ENCODE measurements at places on chromosomes 5 and 9.

DNA sequence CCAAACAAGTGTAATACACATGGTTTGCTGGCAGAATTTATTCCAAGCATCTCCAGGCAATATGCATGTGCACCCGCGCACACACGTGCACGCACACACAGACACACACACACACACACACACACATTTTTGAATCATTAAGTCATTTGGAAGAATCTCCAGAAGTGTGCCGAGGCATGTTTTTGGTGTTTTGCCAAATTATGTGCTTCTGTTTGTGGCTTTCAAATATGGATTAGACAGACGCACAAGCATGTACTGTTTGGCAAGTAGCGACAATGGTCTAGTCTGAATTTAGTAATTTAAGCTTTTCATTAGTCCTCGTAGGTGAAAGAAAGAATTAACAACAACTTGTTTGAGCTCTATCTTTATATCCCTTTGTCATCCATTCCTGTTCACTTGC is 36.7 kb downstream of the NFIB start:
- H3K4me1 ChIP-seq: peaks cover 91% of the 10 kb centered on the region
- DNase-seq: no peak
- no peaks in the 10 kb centered on the region for H3K36me3 ChIP-seq
- H3K4me3 ChIP-seq: peak overlapping the region; percentile 30
- no peaks in the 10 kb centered on the region for H3K27me3 ChIP-seq

GRCh38 chr5:32628049-32628844 is 42.9 kb downstream of the SUB1 start:
- DNase-seq: peak; percentile 74
- no peak overlapping the region for H3K27ac ChIP-seq
- no peaks in the 10 kb centered on the region for H3K27me3 ChIP-seq
- no peak overlapping the region for H3K4me3 ChIP-seq
- H3K36me3 ChIP-seq: no peaks in the 10 kb centered on the region

GRCh38 chr9:70256123-70256551 is 2.6 kb upstream of the SMC5 start:
- H3K36me3 ChIP-seq: peaks cover 11% of the 10 kb centered on the region
- H3K27me3 ChIP-seq: no peaks in the 10 kb centered on the region
- H3K4me1 ChIP-seq: peaks cover 43% of the 10 kb centered on the region
- DNase-seq: peak; percentile 80

DNA sequence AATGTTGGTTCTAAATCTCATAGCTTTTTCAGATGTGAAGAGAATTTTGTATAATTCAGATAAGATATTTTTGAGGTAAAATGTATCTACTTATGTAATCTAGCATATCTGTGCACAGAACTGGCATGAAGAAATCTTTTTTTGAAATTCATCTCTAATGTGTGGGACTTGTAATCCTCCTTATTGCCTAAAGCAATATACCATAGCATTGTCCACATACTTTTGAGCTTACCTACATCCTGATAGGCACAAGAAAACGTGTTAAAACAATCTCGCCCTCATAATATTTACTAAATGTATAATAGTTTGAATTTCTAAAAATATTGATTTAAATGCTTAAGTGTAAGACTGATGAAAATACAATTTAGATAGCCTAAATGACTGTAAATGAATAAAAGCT is 1686.5 kb upstream of the ACO1 start:
- H3K4me3 ChIP-seq: no peak overlapping the region
- no peaks in the 10 kb centered on the region for H3K27me3 ChIP-seq
- H3K4me1 ChIP-seq: no peaks in the 10 kb centered on the region

DNA sequence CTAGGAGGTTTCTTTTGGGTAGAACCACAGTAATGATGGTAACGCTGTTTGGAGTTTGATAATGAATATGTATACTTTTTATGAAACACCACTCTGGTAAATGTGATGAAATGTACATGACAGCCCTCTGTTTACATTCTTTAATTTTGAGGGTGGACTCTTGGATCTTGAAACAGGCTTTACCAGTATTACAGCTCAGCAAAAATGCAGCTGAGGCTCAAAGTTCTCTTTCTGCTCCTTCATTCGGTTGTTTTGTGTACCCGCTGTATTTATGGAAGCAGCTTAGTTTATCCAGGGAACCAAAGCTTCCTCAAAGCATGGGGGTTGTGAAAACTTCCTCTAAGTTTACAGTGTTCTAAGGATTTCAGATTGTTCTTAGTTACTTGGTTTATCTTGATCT is 11.1 kb downstream of the GAPVD1 start:
- H3K4me3 ChIP-seq: no peak overlapping the region
- no peaks in the 10 kb centered on the region for H3K27me3 ChIP-seq
- H3K4me1 ChIP-seq: peaks cover 10% of the 10 kb centered on the region
- no peak for DNase-seq

- H3K4me1 ChIP-seq: no peaks in the 10 kb centered on the region
- H3K27ac ChIP-seq: no peak overlapping the region
- peaks cover 7% of the 10 kb centered on the region for H3K27me3 ChIP-seq
- H3K4me3 ChIP-seq: no peak overlapping the region
- peak; percentile 47 for DNase-seq
- no peaks in the 10 kb centered on the region for H3K36me3 ChIP-seq
These were observed 13.5 kb downstream of the CXCL14 start for GRCh38 chr5:135565266-135565665.

DNA sequence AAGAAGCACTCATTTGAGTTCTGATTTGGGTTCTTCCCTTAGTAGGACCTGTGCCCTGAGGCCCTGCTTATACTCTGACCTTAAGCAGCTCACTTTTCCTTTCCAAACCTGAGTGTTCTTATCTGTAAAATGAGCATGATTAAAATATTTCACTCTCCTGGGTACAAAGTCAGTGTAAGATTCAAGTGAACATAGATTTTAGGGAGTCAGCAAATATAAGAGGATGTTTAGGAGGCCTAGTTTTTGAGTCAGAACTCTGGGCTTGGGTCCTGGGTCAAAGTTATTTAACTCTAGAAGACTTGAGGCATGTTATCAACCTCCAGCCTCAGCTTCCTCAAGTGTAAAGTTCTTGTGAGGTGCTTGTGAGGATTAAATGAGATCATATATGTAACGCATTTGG is 8.7 kb upstream of the SPARC start:
- no peak overlapping the region for H3K4me3 ChIP-seq
- no peak for DNase-seq
- H3K36me3 ChIP-seq: no peaks in the 10 kb centered on the region
- H3K27ac ChIP-seq: peak overlapping the region; percentile 99
- peaks cover 57% of the 10 kb centered on the region for H3K4me1 ChIP-seq

DNA sequence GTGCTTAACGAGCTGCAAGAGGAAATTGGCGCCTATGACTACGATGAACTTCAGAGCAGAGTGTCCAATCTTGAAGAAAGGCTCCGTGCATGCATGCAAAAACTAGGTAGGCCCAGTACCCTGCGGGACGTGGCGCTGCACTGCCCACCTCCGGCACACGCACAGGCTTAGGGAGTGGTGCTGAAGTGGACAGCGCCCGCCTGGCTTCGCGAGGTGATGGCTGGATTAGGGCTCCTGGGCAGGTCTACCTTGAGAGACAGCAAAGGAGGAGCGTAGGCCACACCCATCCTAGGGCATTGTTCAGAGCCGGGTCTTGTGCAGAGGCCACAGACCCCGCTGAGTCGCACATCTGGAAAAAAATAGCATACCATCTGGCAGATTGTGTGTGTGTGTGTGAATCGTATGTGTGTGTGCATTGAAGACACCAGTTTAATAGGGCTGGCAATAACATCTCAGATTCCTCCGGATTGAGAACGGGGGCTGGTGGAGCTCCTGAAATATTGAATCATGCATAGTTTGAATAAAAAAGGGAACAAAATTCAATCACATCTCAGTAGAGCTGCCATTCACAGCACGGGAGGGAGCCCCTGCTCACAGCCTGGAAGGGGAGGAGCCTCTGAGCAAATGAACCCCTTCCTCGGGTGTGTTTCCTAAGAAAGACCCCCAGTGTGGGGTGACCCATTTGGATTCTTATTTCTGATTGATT is 11.1 kb downstream of the OLFM1 start:
- no peaks in the 10 kb centered on the region for H3K4me1 ChIP-seq
- no peak overlapping the region for H3K27ac ChIP-seq
- DNase-seq: no peak
- no peak overlapping the region for H3K4me3 ChIP-seq

DNA sequence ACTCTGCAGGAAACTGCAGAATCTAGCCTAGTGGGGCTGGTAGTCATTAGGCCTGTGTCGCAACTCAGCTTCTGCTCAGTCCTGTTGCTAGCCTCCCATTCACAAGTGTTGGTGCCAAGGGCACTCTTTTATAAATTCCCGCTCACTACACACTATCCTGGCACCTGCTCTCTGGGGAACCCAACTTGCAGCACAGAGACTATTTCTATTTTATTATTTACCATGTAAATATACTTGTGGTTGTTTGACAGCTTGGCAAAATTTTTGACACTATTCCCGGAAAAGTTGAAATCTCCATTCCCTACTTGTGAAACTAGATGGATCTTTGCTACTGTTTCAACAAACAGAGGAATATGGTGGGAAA is 20.4 kb upstream of the SMC2 start:
- no peaks in the 10 kb centered on the region for H3K27me3 ChIP-seq
- no peak for DNase-seq
- H3K27ac ChIP-seq: no peak overlapping the region
- H3K36me3 ChIP-seq: no peaks in the 10 kb centered on the region

GRCh38 chr9:11892401-11892800 is 800.8 kb upstream of the TYRP1 start:
- H3K27me3 ChIP-seq: no peaks in the 10 kb centered on the region
- no peak for DNase-seq
- no peaks in the 10 kb centered on the region for H3K4me1 ChIP-seq
- no peak overlapping the region for H3K4me3 ChIP-seq
- H3K36me3 ChIP-seq: no peaks in the 10 kb centered on the region

GRCh38 chr5:175836737-175837136 is 34.6 kb upstream of the CPLX2 start:
- H3K36me3 ChIP-seq: no peaks in the 10 kb centered on the region
- no peaks in the 10 kb centered on the region for H3K4me1 ChIP-seq
- no peaks in the 10 kb centered on the region for H3K27me3 ChIP-seq
- no peak overlapping the region for H3K4me3 ChIP-seq
- no peak for DNase-seq

GRCh38 chr9:96441798-96442445 is 8.0 kb upstream of the HABP4 start:
- H3K27ac ChIP-seq: no peak overlapping the region
- no peaks in the 10 kb centered on the region for H3K4me1 ChIP-seq
- H3K27me3 ChIP-seq: no peaks in the 10 kb centered on the region
- no peak overlapping the region for H3K4me3 ChIP-seq
- H3K36me3 ChIP-seq: no peaks in the 10 kb centered on the region
- peak; percentile 37 for DNase-seq

DNA sequence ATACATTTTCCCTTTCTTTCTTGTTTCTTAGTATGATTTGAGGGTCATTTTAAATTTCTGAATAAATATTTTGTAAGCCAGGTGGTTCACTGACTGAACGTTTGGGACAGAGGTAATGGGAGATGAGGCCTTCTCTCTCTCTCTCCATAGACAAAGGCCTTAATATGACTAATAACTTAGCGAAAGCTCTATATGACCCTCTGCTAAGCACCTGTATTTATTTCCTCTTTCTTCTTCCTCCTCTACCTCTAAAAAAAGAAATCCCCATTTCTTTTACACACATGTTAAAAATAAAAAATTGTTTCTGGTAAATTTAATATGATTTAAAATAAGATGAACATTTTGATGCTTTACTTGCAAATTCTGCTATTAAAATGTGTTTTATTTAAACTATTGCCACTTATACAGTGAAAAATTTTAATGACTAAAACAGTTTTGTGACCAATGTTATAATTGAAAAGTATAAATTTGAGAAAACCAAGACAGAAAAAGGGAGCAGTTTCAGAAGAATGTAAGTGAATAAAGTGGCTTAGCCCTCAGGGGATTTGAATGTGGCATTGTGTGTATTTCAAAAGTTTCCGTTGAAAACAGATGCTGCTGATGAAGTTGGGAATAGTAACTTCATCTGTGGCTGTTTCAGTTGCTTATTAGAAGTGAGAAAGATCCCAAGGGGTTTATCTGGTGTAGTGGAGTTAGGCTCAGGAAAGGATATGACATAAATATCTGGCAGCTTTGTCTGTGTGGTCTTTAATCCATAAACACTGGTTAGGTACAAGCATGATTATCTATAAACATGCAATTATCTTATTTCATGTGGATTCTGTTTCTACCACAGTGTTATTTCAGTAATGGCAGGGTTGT is 128.6 kb upstream of the GRHPR start:
- no peak for DNase-seq
- H3K4me1 ChIP-seq: peaks cover 21% of the 10 kb centered on the region

DNA sequence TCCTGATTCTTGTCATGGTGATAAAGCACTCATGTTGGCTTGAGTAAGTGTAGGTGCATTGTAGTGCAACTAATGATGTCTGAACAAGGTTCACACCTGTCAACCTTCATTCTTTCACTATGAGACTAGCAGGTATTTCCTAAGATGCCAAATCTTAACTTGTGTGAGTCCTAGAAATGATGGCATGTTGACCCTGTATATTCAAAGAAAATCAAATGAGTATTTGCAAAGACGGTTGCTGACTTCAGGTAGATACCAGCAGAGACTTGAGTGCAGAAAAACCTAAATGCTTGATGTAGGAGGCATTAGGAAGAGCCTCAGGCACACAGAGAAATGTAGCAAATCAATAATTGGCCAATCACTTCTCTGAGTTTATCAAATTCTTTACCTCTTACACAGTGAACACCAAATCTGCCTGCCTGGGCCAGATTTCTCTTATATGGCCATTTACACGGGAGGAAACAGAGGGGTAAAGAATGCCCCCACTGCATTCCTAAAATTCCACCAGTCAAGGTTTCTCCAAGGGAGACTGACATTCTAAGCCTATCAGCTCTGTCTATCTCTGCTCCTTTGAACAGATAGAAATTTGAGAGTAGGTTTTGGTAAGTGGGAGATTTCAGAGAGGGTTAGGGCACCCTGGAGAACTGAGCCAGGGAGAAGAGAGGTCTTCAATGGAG is 488.6 kb upstream of the WWC1 start:
- no peaks in the 10 kb centered on the region for H3K36me3 ChIP-seq
- H3K27ac ChIP-seq: no peak overlapping the region
- no peaks in the 10 kb centered on the region for H3K27me3 ChIP-seq
- peaks cover 13% of the 10 kb centered on the region for H3K4me1 ChIP-seq
- no peak for DNase-seq
- no peak overlapping the region for H3K4me3 ChIP-seq

DNA sequence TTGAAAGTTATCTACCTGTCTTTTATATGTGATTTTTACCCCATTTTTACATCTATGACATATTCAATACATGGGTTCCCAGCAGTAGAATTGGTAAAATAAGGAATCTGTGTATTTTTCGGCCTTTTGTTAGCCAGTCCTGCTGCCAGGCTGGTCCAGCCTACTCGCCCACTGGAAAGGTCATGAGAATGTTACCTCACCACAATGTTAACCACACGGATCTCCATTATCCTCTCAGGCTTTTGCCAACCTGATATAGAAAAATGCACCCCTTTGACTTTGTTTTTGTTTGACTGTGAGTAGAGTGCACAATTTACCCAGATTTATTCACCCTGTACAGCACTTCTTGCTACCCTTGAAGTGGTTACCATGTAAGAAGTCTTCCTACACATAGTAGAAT is 167.2 kb downstream of the CTNND2 start:
- no peak for DNase-seq
- no peak overlapping the region for H3K27ac ChIP-seq
- no peak overlapping the region for H3K4me3 ChIP-seq
- H3K36me3 ChIP-seq: no peaks in the 10 kb centered on the region
- H3K4me1 ChIP-seq: no peaks in the 10 kb centered on the region

GRCh38 chr5:139453683-139454567 is 8.6 kb downstream of the ECSCR start:
- DNase-seq: peak; percentile 44
- H3K36me3 ChIP-seq: no peaks in the 10 kb centered on the region
- no peak overlapping the region for H3K27ac ChIP-seq
- H3K27me3 ChIP-seq: no peaks in the 10 kb centered on the region
